ENCODE measurements at places on chromosomes 12 and 14. TPM values are rescaled to one million over a fixed set of nuclear protein-coding genes. Genes with fewer than 3 reads are reported as not detected.

The NGB gene
- total RNA-seq: not detected

- no peaks in the 10 kb centered on the region for H3K27me3 ChIP-seq
- no peaks in the 10 kb centered on the region for H3K36me3 ChIP-seq
- H3K27ac ChIP-seq: no peak overlapping the region
- DNase-seq: no peak
- H3K4me3 ChIP-seq: no peak overlapping the region
- H3K4me1 ChIP-seq: no peaks in the 10 kb centered on the region
Observed at GRCh38 chr14:68392393-68393141, 400.3 kb downstream of the ZFP36L1 start.

- no peak overlapping the region for H3K4me3 ChIP-seq
- H3K36me3 ChIP-seq: no peaks in the 10 kb centered on the region
- H3K4me1 ChIP-seq: no peaks in the 10 kb centered on the region
- H3K27me3 ChIP-seq: no peaks in the 10 kb centered on the region
- H3K27ac ChIP-seq: no peak overlapping the region
Observed at GRCh38 chr14:81234278-81234677, 13.5 kb upstream of the GTF2A1 start.

- no peak overlapping the region for H3K4me3 ChIP-seq
- no peaks in the 10 kb centered on the region for H3K4me1 ChIP-seq
- H3K27me3 ChIP-seq: no peaks in the 10 kb centered on the region
- no peak for DNase-seq
Observed at GRCh38 chr14:89892953-89893352, 61.6 kb downstream of the EFCAB11 start.

DNA sequence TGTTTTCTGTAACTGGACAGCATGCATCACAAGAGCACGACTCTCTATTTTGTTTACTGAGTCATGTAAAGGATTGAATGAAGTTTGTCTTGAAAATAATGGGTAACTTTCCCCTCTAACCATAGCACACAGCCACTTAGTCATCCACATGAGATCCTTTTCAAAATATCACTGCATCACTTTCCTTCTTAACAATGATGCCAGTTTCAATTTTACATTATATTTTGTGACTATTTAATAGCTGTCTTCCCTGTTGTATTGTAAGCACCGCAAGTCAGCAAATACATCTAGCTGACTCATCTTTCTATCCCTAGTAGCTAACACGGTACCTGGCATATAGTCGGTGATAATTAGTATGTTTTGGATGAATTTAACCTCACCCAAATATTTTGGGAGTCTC lies 83.3 kb upstream of the PPM1H start:
- H3K27me3 ChIP-seq: no peaks in the 10 kb centered on the region
- no peak overlapping the region for H3K4me3 ChIP-seq

DNA sequence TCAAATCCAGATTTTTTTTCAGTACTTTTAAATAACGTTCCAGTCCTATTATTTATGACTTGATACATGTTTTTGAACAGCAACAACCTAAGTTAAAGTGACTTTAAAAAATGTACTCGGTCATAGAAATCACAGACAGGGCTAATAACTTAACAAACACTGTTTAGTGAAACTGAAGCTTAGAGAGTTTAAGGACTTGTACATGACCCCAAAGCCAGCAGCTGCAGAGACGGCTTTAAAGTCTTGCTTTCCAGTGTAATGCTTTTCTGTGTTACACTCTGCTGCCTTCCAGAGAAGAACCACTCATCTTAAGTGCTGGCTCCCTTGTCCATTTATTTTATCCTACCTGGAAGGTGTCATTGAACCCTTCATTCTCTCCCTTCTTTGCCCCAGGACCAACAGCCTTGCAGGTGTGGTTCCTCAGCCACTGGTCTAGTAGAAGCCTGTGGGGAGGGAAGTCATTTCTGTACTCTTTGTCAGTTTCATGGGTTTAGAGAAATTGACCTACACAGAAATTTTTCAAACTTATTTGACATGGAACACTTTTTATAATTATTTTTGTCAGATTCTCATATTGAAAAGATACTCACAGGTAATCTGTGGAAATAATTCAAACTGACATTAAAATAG lies 60.9 kb downstream of the NAV3 start:
- H3K4me1 ChIP-seq: no peaks in the 10 kb centered on the region
- no peak overlapping the region for H3K27ac ChIP-seq
- H3K27me3 ChIP-seq: no peaks in the 10 kb centered on the region
- DNase-seq: no peak
- no peaks in the 10 kb centered on the region for H3K36me3 ChIP-seq

All from naive thymus-derived CD4-positive, alpha-beta T cell (primary cell).